ENCODE measurements at places on chromosomes 16 and 17.
A peak's percentile ranks its signal among the peaks of the same experiment; 100 is the strongest.

- peak; percentile 59 for DNase-seq
These were observed 43.1 kb downstream of the GLG1 start for GRCh38 chr16:74563828-74564263.

- no peak for DNase-seq
These were observed 15.0 kb downstream of the CD300E start for GRCh38 chr17:74608511-74608910.

GRCh38 chr16:3654249-3654991 lies at the start of gene DNASE1:
DNASE1 (plus strand) TSS chr16:3654691; CDS start chr16:3655374, 683 bp downstream.
- peak; percentile 60 for DNase-seq

DNA sequence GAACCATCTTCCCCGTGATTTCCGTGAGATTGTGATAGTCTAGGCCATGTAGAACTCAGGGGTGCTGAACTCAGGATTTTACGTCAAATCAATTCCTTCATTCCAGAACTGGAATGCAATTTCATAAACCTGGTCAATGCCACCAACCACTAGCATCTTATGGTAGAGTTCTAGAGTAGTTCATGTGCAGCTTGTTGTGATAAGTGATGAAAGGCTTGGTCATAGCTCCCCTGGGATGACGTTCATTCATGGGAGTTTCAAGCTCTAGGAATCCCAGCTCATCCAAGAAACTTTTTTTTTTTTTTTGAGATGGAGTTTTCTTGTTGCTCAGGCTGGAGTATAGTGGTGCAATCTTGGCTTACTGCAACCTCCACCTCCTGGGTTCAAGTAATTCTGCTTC lies 3.7 kb upstream of the DPEP2 start:
- DNase-seq = no peak

- peak; percentile 82 for DNase-seq
These were observed 32.0 kb upstream of the PLLP start for GRCh38 chr16:57316390-57317017.

DNA sequence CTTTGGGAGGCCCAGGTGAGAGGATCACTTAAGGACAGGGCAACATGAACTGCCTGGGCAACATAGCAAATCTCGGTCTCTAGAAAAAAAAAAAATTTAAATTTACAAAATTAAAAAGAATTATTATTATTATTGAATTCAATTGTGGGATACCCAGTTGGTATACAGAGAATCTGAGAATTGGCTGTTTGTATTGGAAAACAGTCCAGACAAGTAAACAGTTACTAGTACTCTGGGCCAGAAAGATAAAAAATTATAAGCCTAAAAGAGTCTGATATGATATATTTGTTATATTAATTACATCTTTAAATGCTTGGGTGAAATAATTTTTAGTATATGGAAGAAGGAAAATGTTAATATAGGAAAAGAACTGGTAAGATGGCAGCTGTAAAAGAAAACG lies 15.0 kb downstream of the CCDC47 start:
- DNase-seq = no peak

- DNase-seq = no peak
These were observed 399.7 kb downstream of the CPPED1 start for GRCh38 chr16:12403746-12404658.

Data from EL (cell line).